Stimulated activated CD4-positive, alpha-beta T cell treated with anti-CD3 and anti-CD28 coated beads, Interleukin-4, amount 100 ng/mL, for 48 hours (primary cell): ENCODE measurements at places on chromosomes 13 and 19.

DNA sequence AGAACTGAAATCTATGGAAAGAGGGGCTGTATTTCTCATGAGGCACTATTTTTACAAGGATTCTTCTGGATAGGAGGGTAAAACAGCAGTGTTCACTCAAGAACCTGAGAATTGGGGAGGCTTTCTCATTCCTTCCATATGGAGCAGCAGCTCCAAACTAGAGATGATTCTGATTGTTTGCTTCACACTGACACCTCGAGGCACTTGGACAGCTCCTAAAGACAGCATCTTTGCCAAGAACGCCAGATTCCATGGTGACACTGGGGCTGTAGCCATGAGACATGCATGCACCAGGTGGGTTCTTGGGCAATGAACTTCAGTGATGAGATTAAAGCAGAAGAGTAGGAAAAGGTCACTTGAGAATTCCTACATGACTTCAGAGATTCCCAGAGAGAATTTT is 361.5 kb upstream of the HTR2A start:
- DNase-seq: no peak

- DNase-seq: no peak
Observed at GRCh38 chr19:32104153-32104849, 241.1 kb upstream of the ZNF507 start.

DNA sequence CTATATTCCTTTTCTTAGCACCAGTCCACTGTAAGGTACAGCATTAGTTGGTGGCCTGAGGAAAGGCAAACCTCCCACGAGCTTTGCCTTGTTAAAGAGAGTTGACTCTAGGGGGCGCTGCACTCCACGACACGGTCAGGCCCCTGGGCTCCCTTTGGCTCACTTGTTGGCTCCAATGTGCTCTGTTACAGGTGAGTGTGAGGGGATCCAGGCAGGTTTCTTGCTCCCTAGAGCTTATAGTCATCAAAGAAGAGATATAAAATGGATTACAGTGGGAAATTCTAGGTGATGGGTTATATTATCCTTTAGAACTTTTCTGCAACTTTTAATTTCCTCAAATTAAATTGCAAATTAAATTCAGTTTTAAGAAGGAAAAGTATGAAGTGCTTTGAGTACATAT is 3.7 kb downstream of the WDR87 start:
- DNase-seq: peak; percentile 78

DNA sequence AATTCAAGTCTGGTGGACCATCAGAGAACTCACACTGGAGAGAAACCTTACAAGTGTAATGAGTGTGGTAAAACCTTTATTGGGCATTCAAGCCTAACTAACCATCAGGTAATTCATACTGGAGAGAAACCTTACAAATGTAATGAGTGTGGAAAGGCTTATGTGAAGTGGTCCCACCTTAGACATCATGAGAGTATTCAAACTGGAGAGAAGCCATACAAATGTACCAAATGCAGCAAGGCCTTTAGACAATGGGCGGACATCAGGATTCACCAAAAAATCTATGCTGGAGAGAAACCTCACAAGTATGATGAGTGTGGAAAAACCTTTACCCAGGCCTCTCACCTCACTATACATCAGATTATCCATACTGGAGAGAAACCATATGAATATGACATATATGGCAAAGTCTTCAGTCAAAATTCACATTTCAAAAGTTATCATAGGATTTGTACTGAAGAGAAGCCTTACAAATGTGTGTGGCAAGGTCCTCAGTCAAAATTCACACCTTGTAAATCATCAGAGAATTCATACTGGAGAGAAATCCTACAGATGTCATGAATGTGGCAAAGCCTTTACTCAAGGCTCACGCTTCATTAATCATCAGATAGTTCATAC is 19.7 kb upstream of the ZNF665 start:
- DNase-seq: no peak

- no peak for DNase-seq
Observed at GRCh38 chr13:32850316-32851052, 165.7 kb upstream of the KL start.

GRCh38 chr13:80560609-80561008 is 219.7 kb upstream of the SPRY2 start:
- DNase-seq: no peak

DNA sequence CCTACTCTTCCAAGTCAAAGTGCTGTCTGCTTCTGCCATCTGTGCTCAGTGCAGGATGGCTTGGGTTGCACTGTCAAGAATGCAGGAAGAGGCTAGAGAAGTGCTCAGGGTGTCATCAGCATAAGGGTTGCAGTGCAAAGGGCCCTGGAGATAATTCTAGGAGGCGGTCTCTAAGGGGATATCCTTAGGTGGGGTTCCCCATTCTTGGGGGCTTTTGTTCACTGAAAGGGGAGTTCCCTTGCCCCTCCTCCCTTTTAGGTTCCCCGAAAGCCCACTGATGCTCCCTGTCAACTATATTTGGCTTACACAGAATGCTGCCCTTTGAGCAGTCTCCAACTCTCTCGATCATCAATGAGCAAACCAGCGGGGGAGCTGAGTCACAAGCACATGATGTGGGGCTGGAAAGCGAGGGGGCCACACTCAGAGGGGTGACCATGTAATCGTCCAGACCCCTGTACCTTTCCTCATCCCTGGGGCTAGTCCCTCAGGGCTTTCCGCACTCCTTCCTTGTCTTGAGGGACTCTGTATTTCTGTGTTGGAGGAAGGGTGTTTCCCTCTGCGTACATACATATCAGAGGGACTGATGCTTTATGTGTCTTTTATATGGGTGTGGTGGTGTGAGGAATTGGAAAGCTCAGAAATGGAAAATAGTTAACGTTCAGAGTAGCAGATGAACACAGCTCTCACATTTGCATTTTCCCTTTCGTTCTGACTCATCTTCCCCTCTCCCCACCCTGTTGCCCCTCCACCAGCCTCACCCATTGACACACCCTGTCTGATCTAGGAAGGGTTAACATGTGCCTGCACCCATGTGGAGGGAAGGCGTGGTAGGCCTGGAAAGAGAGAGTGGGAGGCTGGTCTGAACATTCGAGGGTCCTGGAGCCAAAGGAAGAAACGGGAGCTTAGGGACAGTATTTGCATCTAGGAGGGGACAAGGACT is 6.7 kb downstream of the ZBTB32 start:
- no peak for DNase-seq

DNA sequence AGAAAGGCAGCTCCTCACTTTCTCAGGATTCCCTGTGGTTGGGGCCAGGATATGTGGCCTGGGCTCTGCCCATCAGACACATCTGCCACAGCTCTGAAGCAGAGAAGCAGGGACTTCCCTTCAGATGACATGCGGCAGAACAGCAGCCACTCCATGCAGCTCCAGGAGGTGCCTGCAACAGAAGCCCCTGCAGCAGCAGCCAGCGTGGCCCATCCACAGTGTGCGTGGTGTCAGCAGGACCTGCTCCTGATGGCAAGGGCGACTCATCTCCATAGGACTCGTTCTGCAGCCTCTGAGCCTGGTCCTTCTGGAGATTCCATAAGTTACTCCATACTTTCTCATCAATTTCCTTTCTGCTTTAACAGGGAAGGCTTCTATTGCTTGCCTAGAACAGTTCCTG is 105.0 kb downstream of the SUCLA2 start:
- DNase-seq: no peak

- DNase-seq: no peak
Observed at GRCh38 chr13:23799945-23800344, 89.3 kb downstream of the MIPEP start.

DNA sequence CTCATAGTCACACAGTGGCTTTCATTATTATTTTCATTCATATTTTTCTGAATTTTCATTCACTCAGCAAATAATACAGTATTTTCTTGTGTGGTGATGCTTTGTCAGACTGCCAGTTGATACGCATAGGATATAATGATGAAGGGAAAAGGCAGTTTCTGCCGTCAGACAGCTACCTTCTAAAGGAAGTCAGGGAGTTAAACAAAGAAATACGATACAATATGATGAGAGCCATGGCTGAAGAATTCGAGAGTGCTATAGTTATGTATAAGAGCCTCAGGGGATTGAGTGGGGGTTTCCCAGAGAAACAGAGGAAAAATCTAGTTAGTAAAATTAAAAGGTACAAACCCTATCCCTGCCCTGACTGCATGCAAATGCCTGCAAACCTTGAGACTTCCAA is 479.1 kb downstream of the OLFM4 start:
- DNase-seq: no peak

DNA sequence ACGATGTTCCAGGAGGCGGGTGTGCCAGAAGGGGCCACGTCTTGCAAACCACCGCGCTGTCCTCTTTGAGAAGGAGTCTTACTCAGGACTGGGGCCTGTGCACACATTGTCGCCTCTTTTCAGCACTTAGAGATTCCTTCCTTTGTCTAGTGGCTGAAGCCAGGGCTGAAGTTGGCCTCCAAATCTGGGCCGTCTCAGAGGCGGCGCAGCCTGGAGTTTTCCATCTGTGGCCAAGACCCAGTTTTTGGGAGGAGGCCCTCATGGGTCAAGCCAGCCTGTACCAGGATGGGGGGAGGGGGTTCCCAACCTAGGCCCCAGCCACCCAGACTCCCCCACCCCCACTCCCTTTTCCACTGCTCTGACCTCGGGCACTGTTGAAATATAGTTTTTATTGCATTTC is 11.8 kb downstream of the ANO8 start:
- no peak for DNase-seq
